ENCODE measurements at places on chromosomes 5 and 9.

DNA sequence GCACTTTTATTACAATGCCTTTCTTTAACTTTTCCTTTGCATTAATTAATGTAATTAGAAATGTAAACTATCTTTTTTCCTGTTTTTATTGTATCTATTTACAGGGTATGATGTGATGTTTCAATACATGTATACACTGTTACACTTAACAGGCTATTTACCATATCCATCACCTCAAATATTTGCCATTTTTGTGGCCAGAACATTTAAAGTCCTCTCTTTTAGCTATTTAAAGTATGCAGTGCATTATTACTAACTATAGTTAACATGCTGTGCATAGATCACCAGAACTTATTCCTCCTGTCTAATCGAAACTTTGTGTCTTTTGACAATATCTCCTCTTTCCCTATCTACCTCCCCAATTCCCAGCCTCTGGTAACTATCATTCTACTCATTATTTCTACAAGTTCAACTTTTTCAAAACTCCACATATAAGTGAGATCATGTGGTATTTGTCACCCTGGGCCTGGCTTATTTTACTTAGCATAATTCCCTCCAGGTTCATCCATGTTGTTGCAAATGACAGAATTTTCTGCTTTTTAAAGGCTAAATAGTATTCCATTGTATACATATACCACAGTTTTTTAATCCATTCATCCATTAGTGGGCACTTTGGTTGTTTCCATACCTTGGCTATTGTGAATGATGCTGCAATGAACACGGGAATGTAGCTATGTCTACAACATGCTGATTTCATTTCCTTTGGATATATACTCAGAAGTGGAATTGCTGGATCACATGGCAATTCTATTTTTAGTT, 32.8 kb downstream of the OR2K2 start:
- DNase-seq: no peak

GRCh38 chr5:160363211-160363610, 7.2 kb downstream of the C1QTNF2 start:
- no peak for DNase-seq

- no peak for DNase-seq
Measured at GRCh38 chr9:91676046-91676445, 252.4 kb upstream of the NFIL3 start.

GRCh38 chr5:6419340-6419852, 29.3 kb upstream of the UBE2QL1 start:
- no peak for DNase-seq

DNA sequence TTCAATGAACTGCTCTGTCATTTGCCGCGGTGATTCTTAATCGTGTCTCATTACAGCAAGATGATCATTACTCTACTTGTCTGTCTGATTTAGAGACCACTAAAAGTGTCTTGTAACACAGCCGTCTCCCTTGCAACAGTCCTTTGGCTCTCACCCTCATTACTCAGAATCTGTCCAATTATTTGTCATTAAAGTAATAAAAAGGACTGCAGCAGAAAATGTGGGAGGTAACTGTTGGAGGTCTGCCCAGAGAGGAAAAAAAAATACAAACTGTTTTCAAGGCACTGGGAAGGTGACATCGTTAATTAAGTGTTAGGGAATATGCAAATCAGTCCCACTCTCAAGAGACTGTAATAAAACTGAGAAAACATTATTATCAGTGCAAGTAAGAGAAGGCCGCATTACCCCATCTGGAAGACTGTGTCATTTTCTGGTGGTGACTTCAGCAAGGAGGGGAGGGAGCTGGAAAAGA, 281.0 kb downstream of the RASEF start:
- peak; percentile 6 for DNase-seq
